ENCODE measurements at places on chromosomes 12 and 14.

GRCh38 chr14:84783511-84783910 is 746.4 kb upstream of the FLRT2 start:
- DNase-seq, result no peak

GRCh38 chr14:92886337-92886736 is 36.6 kb upstream of the CHGA start:
- no peak for DNase-seq

GRCh38 chr12:108349278-108349688 is 10.2 kb upstream of the CMKLR1 start:
- DNase-seq, result peak; percentile 77

- DNase-seq, result no peak
Measured at GRCh38 chr12:48216785-48217184, 13.7 kb upstream of the OR10AD1 start.

DNA sequence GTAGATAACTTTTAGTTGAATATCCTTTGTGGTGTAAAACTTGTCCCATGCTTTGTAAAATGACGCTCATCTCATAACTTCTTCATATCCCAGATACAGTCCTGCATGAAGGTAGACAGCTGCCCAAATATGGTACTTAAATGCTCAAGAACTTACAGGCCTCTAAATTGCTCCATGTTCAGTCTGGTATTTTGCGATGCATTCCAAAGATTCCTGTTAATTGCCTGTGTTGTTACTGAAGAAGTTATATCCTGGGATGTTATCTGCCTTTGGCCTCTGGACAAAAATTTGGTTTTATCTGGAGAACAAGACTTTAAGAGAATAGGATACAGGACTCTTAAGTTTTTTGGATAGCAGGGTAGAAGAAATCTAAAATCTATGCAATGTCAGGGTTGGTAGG is 473.0 kb downstream of the PCNX1 start:
- DNase-seq, result no peak

- DNase-seq, result no peak
Measured at GRCh38 chr12:40692765-40693206, 547 bp downstream of the CNTN1 start.

DNA sequence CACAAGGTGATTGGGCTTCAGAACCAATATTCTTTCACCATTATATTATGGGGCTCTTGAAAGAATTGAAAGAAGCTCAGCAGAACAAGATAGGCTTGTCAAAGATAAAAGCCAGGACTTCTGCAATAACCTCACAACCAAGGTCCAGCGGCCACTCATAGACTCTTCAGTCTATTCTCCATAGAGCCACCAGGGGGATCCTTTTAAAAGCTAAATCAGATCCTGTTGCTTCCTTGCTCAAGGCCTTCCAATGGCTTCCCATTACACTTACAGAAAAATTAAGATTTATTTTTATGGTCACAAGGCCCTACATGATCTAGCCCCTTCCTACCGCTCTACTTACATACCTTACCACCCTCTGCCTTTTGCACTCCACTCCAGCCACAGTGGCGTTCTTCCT is 169.6 kb downstream of the C12orf42 start:
- no peak for DNase-seq

GRCh38 chr14:93262446-93262845 is 55.4 kb downstream of the UBR7 start:
- no peak for DNase-seq

DNA sequence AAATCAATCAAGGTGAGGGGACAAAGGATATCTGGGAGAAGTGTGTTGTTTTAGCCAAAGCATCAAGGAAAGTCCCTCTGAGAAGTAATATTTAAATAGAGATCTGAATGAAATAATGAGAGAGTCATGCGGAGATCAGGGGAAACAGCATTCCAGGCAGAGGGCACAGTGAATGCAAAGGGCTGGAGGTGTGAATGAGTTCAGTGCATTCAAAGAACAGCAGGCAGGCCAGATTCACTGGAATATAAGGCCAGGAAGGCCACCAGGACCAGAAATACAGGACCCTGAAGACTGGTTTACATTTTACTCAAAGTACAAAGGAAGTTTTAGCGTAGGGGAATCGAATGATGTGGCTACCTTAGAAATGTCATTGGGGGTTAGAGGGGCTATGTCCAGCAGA is 436.2 kb upstream of the TMEM132C start:
- no peak for DNase-seq

- DNase-seq, result no peak
Measured at GRCh38 chr12:124756760-124757159, 106.9 kb downstream of the SCARB1 start.

DNA sequence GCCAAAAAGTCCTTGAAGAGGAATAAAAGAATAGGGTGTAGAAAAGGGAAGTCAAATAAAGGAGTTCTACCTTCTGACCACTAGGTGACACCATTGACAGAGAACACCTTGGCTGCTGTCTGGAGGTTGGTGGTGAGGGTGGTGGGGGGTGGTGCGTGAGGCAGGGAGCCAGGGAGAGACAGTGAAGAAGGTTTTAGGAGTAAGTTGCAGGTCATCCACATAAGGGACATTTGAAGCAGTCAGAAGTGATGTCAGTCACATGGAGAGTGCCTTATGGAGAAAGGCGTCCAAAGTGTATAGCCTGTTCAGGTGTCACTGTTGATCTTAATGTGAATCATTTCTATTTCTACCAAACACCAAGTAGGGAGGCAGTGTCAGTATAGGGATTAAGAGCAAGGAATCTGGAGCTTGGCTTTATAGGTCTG is 279.3 kb upstream of the DDHD1 start:
- peak; percentile 16 for DNase-seq

DNA sequence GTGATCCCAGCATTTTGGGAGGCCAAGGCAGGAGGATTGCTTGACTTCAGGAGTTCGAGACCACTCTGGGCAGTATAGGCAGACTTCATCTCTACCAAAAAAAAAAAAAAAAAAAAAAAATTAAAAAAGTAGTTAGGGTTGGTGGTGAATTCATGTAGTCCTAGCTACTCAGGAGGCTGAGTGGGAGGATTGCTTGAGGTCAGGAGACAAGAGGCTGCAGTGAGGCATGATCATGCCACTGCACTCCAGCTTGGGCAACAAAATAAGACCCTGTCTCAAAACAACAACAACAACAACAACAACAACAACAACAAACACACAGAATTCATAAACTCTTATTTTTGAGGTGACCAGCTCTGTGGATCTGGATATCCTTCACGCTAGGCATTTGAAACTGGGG is 17.1 kb downstream of the SLC25A3 start:
- DNase-seq, result no peak

DNA sequence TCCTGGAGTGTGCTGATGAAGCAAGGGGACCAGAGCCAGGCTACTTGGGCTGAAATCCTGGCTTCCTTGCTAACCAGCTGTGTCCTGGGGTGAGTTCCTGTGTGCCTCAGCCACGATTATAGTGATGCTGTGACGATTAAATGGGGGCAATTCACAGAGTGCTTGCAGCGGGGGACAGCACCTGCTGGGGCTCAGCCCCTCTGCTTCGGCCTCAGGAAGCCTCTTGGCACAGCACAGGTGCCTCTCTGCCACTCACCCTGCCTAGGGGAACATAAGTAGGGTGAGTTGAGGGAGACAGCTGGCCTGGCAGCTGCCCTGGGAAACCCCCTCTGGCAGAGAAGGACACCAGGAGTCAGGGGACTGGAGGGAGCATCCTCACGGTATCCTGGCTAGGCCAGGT is 9.4 kb downstream of the KRT80 start:
- DNase-seq, result no peak

- no peak for DNase-seq
Measured at GRCh38 chr14:102282751-102283465, 22.1 kb downstream of the MOK start.

DNA sequence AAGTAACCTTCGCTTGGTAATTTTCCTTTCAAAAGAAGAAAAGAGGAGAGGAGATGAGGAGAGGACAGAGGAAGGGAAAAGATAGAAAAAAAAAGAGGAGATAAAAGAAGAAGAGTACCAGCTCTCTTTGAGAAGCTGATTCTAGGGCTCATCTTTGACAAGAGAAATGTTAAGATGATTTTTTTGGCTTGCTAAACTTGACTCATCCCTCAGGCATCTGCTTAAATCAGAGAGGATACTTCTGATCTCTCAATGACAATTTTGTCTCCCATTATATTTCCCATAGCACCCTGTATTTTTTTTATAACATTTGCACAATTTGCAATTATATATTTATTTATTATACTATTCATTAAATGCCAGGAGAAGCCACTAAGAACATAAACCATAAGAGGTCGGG is 17.1 kb downstream of the SYT1 start:
- DNase-seq, result no peak

GRCh38 chr12:132210223-132211055 is 66.2 kb downstream of the NOC4L start:
- no peak for DNase-seq

DNA sequence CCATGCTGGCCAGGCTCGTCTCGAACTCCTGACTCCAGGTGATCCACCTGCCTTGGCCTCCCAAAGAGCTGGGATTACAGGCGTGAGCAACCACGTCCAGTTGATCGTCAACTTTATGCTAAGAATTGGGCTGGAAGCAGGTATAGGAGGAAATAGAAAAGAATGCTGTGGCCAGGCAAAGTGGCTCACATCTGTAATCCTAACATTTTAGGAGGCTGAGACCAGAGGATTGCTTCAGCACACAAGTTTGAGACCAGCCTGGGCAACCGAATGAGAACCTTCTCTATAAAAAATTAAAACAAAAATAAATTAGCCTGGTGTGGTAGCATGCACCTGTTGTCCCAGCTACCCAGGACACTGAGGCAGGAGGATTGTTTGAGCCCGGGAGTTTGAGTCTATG is 37.1 kb upstream of the SNX6 start:
- no peak for DNase-seq

DNA sequence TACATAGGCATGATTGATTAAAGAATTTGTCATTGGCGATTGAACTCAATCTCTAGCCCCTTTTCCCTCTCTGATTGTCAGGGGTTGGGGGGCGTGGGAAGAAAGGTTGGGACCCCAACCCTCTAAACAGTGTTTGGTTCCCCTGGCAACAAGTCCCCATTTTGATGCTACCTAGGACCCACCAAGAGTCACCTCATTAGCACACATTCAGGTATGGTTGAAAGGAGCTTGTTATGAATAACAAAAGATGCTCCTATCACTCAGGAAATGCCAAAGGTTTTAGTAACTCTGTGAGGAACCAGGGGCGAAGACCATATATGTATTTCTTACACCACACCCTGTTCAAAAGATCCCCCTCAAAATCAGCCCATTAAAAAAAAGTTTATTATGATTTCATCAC is 14.3 kb downstream of the RNF212B start:
- no peak for DNase-seq

DNA sequence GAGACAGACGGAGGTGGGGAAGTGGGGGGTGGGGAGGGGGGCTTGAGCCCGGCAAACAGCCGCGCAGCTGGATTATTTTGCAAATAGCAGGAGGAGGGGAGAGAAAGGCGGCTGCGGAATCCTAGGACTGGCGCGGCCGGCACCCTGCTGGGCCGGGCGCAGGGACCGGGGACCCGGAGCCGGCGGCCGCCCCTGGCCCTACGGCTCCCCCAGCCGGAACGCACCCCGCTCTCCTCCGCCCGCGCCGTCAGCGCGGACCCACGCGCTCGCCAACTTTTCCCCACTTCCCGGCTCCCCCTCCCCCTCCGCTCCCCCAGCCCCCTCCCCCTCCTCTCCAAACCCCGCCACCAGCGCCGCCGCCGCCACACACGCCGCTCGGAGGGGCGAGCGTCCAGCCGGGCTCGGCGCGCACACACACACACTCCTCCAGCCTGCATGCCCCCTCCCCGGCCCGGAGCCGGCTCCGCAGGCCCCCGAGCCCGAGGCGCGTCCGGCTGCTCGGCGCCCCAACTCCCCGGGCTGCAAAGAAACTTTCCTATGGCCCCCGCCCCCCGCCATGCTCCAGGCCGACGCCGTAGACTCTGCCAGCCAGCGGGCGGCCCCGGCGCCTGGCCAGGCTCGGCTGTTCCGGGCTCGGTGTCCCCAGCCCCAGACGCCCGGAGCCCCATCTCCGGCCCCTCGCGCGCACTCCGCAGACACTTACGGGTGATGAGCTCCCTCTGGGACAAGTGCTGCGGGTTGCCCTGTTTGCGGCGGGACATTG is 1.4 kb downstream of the BCL11B start:
- no peak for DNase-seq

GRCh38 chr14:89351221-89351515 is 65.9 kb downstream of the FOXN3 start:
- no peak for DNase-seq

DNA sequence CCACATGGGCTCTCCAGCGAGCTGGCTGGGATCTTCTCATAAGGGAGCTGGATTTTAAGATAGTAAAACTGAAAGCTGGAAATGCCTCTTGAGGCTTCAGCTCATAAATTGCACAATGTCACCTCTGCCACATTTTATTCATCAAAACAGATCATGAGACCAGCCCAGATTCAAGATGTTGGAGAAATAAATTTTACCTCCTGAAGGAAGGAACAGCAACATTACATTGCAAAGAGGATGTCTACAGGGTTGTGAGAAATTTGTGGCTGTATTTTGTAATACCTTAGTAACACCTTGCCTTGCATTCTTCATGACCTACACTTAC is 43.1 kb upstream of the KRR1 start:
- no peak for DNase-seq

DNA sequence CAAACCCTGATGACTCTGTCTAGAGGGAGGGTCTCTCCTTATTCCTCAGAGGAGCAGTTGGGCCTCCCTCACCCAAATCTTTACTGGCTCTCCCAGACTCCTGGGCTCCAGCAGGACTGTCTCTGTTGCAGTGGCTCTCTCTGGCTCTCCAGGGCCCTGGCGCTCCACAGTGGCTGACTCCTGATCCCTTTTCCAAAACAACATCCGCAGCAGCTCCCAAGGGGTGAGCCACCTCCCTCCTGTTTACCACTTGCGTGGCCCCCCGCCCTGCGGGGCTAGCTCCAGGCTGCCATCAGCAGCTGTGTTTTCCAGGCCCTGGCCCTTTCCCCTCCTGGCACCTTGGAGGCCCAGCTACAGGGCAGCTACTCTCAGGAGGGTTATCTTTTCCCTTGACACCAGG is 123.5 kb downstream of the CALM1 start:
- DNase-seq, result no peak

DNA sequence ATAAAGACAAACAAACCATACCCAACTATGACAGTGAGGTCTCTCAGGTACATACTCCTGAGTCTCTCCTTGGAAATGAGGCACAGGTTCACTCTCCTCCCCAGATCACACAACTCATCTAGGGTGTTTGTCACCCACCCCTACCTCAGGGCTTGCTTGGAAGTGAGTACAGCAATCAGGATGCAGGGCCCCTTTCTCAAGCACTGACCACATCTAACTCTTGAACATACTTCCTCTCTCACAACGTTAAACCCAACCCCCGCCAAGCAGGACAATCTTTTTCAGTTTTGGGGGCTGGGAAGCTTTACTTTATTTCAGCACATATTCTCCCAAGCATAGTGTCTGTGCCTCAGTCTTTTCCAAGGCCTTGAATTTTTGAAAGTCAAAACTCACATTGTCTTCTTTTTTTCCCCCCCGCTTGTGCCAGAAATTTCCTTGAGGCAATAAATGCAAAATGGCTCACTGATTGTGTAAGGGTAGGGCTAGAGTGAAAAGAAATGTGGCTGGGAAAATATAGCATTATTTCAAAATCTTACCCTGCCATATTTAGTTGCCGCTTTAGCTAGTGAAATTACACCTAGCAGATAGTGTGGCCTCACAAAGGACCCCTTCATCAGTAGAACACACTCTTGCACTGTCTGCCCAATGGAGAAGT is 2.4 kb upstream of the GPR65 start:
- DNase-seq, result no peak

- DNase-seq, result peak; percentile 38
Measured at GRCh38 chr12:13343375-13343774, 146.8 kb downstream of the EMP1 start.

Measured in stromal cell of bone marrow (primary cell).